Occipital lobe (tissue), 3 donors: ENCODE measurements at places on chromosomes 11 and 22.

- DNase-seq = no peak
Measured at GRCh38 chr11:117841551-117842031, 17.0 kb upstream of the FXYD2 start.

DNA sequence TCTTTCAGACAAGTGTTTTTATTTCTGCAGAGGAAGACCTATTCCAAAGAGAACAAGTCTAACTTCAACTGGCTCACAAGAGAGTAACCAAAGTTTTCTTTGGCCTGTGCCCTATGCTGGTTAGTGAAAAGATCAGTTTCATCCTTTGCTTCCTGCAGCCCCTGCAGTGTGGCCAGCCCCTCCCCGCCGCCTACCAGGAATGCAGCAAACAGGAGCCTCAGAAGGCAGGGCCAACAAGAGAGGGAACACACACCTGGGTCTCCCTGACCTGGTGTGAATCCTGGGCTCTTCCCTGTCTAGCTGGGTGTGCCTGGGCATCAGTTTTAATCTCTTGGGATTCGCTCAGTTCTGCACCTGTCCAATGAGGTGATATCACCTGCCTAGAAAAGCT is 21.5 kb upstream of the SCARF2 start:
- no peak for DNase-seq

- no peak for DNase-seq
Measured at GRCh38 chr22:42202669-42203068, 67.8 kb downstream of the TCF20 start.

DNA sequence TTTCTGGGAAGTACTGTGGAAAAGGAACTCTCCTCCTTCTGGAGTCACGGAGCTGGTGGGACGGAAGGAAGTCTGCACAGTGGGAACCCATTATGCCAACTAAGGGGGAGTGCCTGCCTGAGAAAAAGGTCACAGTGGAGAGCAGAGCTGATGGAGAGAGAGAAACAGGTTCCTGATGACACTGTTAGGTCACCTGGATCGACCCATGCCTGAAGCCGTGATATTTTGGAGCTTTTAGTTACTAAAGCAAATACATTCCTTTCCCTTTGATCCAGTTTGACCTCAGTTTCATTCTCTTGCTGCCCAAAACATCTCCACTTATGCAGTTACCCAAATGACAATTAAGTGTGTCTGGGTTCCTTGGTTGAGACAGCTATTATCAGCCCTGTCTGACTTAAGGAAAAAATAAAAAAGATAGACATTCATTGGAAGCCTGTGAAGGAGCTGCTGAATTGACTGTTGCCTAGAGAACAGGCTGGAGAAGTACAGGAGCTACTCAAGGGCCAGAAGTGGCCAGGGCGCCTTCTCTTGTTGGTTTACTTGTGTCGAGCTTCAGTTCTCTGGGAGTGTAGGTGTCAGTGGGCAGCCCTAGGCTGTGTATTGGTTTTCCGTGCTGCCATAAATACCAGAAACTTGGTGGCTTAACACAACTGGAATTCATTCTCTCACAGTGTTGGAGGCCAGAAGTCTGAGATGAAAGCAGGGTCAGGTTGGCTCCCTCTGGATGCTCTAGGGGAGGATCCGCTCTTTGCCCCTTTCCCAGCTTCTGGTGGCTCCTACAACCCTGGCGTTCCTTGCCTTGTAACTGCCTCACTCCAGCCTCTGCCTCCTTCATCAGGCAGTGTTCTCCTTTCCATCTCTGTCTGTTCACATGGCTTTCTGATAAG is 13.6 kb downstream of the MRGPRD start:
- no peak for DNase-seq

DNA sequence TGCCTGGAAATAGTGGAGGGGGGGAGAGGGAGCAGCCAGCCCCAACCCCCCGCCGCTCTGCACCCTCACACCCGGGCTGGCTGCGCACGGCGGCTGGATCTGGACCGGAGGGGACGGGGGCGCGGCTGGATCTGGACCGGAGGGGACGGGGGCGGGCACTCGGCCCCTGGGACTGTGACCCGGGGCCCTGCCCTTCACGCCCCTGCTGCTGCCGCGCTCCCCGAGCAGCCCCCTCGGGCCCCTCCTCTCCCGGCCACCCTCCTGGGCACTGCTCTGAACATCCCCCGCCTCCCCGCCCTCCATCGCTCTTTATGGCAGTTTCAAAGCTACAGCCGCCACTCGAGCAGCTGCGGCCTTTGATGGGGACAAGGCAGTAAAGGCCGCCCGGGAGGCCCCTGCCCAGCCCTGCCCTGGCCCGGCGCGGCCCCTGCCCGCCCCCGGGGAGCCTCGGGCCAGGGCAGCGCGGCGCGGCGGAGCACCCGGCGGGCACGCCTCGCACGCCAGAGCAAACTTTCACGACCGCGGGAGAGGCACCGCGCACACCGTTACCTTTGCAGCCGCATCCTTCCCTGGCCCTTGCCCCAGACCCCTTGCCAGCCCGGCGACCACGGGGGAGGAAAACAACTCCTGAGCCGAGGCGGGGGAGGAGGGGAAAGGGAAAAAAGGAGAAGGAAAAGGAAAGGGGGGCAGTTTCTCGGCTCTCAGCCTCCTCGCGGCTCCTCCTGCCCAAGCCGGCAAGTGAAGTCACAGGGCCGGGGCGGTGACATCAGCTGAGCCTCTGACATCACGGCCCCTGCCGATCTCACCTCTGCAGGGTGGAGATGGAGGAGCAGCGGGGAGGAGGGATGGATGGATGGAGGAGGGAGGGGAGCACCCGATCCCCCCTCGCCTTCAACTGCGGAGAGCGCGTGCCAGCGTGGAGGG is 13.1 kb upstream of the TCF20 start:
- no peak for DNase-seq
